ENCODE measurements at places on chromosomes 2 and 18. TPM values are rescaled to one million over a fixed set of nuclear protein-coding genes. Genes with fewer than 3 reads are reported as not detected.

DNA sequence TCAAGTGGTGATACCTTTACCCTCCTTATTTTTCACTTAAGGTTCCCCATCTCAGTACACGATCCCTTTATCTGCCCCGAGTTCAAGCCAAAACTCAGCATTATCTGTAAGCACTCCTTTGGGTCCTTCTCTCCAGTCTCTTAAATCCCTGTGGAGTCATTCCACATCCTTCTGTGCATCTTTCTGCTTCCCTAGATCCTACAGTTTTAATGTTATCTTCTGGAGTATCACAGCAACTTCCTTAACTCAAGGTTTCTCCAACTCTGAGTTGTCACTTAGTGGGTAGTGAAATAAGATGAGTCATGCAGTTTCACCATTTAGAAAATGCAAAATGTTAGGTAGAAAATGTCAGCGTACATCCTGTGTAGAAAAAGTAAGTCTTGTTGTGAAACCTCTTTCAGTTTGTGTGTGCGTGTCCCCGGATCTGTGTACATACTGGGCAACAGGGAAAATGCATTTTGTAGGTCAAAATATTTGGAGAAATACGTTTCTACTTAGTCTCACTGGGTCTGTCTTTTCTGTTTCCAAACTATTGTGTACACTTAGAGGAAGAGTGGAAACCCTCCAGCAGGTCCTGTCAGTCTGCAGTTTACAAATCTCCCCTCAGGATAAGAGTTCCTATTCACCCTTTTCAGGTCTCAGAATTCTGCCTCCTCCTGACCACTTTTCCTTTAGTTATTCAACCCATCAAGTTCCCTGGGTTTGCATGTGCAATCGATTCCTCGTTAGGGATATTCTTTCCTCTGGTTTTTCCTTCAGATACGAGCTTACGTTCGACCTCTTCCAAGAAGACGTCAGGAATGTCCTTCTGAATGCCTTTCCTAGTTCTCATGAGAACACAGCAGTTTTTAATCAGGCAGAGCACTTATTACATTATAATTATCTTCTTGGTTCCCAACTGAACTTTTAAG is 154.8 kb downstream of the TGIF1 start:
- DNase-seq, result peak; percentile 40

DNA sequence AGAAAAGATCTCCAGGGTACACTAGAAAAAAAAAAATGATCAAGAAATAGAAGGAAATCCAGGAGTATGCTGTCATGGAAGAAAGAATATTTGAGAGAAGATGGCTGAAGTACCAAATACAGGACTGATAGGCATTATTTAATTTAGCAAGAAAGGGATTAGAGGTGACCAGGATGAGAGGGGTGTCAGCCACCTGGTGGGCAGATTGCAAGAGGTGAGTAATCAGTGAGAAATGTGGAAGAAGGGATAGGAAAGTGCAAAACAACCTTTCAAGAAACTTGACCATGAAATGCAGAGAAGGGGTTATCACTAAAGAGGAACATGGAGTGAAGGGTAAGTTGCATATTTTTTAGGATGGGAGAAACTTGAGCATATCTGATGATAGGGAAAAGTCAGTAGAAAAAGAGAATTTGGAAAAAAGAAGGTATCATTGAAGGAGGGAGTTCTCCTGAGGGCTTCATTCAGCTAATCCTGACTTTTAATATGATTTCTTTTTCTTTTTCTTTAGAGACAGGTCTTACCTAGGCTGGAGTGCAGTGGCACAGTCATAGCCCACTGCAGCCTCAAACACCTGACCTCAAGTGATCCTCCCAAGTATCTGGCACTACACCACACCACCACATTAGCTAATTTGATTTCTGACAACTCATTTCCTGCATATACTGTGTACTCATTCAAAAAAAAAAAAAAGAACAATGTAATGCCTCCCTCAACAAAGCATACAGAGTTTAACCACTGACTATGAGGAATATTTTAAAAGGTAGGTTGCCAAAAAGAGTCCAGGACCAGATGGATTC is 101.3 kb downstream of the LRP2 start:
- no peak for DNase-seq

DSC1 gene
- not detected for total RNA-seq

POU3F3 gene
- not detected for total RNA-seq

DNA sequence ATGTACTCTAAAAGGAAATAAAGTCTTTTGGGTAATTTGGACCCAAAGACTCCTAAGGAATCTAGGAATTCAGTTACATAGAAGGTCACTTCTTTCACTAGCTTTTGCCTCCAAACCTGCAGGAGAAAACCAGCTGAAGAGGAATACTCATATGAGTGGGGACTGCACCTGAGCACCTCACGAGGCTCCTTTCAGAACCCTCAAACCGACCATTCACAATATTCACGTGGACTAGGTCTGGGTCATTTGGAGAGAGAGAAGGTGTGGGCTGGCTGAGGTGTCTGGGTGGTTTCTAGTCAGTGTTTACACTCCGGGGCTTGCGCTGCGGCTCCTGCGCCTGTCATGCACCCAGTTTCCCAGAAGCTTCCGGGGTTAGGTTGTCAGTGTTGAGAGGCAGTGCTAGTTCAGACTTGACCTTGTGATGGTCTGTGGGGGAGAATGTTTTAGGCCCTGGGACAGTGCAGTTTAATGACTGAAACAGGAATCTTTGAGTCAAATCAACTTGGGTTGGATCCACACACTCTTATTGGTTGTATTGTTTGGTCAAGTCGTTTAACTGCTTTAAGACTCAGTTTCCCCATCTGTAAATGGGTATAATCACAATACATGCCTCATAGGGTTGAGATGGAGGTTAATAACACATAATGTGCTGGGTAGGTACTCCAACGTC is 78.4 kb downstream of the LIMS1 start:
- DNase-seq, result no peak

CROCC2 gene
- not detected for total RNA-seq

ZSCAN30 gene
- total RNA-seq, result 12.8 TPM

DNA sequence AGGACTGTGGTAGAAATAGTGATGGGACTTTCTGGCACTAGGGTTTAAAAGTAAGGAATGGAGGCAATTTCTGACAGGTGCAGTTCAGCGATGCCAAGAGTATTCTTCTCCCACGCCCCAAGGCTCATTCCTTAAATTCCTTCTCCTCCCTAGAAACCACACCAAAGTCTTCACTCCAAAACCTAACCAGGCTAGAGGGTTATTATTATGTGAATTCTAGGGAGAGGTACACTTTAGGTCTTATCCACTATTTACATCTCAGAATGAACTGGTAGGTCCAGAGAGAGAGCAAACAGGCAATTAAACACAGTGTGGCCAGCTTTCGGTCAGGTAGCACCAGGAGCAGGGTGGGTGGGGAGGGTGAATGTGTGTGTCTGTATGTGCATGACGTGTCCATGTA is 11.4 kb downstream of the IL1F10 start:
- DNase-seq, result no peak

- DNase-seq, result no peak
Observed at GRCh38 chr18:57326718-57327323, 25.5 kb upstream of the ST8SIA3 start.

PDE11A gene
- 1.4 TPM for total RNA-seq

GRCh38 chr18:34220081-34220815 is 4.5 kb downstream of the NOL4 start:
- DNase-seq, result no peak

DNA sequence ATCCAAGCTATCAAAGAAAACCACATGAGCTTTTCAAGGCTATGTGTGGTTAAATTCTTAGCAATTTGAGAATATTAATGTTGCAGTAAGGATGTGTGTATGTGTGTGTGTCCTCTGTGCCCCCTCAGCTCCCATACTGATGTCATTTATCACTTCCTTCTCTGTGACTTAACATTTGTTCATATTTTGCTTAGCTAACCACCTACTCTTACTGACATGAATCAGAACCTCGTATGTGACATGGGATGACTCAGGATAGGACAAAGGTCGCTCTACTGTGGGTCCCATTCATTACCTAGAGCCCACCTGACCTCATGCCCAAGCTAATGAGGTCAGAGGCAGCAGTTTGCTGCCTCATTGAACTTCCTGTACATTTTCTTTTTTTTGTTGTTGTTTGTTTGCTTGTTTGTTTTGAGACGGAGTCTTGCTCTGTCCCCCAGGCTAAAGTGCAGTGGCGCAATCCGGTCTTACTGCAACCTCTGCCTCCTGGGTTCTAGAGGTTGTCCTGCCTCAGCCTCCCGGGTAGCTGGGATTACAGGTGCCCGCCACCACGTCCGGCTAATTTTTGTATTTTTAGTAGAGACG is 36.3 kb downstream of the MOGAT1 start:
- no peak for DNase-seq

SP5 gene
- total RNA-seq, result not detected

GRCh38 chr2:142347751-142348150 is 216.9 kb upstream of the LRP1B start:
- DNase-seq, result no peak

- DNase-seq, result no peak
Observed at GRCh38 chr2:38666556-38666910, 619 bp downstream of the GALM start.

DNA sequence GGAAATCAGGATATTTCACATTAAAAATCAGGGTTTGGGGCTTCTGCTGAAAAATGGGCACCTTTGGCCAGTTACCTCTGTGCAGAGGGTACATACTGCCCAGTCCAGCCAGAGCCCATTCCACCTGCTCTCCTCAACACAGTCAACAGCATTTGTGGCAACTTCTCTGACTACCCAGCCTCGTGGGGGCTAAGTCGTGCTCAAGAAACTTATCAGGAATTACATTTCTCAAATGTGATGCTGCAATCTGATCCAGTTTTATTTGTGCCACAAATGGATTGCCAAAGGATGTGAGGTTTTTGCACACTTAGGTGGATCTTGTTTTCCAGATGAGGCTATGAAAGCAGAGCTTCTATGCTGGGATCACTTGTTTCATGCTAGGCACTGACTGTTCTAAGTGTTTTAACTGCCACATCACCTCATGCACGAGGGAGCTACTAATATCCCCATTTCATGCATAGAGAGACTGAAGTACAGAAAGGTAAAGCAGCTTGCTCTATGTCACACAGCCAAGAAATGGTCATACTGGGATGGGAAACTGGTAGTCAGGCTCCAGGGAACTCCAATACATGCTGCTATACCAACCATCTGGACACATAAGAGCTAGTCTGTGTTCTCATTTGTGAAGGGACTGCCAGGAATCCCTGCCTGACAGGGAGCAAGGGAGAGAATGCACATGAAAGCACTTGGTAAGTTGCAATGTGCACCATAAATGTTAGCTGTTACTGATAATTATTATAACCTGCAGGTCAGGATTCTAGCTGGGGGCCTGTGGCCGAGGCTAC is 89.0 kb upstream of the HK2 start:
- no peak for DNase-seq

DNA sequence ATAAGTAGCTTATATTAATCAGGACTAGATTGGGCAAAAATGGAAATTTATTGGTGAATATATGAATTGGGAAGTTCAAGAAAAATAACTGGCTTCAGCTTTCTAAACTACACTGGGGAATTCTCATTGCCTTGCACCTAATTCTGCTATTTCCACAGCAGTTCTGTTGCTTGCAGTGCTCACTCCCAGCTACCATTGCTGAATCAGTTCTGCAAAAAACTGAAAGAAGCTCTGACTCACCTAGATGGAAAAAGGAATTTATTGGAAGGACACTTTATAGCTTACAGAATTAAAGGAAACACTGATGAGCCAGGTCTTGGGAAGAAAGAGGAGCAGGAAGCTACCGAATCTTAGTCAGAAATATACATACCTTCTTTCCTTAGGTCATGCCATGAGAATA is 60.3 kb upstream of the ACVR1 start:
- no peak for DNase-seq

DNA sequence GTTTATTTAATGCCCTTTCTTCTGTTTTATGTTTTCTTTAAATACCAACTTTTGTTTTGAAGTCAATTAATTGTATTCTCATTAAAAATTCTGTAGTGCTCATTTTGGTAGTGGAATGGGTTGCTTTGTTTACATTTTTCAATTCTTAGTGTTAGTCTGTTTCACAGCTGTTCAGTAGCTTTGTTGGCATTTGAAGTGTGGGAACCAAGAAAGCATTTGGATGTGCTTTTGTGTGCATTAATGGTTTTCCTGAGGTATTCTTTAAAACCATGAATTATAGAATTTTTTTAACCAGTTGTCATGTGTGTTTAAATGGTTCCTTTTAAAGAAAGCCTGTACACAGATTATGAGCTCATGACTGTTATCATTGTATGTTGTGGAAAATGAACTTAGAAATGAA is 19.7 kb downstream of the MIB1 start:
- no peak for DNase-seq

DNA sequence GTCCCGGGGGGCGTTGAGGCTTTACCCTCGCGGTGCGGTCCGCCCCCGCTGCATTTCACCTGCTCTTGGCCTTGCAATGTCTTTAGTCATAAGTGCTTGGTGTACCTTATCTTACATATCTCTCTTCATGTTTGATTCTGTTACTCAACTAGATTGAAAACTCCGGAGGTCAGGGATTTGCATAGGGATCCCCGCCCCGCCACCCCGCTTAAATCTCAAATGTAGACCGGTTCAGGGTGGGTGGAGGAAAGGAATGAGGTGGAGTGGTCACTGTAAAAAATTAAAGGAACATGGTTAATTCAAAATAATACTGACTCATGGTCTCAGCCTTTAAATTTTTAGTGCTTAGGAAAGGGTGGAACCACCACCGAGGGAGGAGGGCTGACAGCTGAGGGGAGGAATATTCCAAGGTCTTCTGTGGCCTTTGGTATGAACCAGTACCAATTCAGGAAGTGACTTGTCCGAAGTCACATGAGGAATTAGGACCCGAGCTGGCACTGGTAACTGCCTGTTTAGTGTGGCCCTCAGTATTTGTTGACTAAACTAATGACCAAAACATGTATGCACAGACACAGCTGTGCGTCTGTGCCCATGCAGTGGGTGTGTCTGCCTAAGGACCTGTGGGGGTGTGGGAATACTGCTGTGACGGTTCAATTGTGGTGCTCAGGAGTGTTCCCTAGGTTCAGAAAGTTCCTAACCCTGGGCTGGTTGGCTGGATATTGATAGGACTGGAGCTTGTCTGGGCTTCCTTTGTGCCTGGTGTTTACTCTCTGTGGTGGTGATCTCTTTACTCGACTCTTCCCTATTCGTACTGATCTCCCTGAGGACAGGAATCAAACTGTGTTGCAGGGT is 1.0 kb downstream of the PLEKHB2 start:
- DNase-seq, result no peak

SAG gene
- total RNA-seq, result not detected

DNA sequence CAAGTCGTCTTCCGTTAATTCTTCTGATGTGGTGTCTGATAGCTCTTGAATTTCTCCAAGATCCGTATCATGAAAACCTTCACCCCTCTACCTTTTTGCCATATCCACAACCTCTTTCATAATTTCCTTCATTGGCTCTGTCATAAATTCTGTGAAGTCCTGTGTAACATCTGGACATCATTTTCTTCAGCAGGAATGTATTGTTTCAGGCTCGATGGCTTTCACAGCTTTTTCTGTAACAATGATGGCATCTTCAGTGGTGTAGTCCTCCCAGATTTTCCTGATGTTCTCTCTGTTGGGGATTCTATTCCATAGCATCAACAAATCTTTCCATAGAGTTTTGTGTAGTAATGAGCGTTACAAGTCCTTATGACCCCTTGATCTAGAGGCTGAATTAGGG is 114.2 kb upstream of the EML6 start:
- DNase-seq, result no peak

- no peak for DNase-seq
Observed at GRCh38 chr18:62329691-62330454, 4.8 kb downstream of the TNFRSF11A start.

DNAJC5G gene
- total RNA-seq, result 0.19 TPM

- DNase-seq, result no peak
Observed at GRCh38 chr2:137700681-137701080, 263.6 kb upstream of the HNMT start.

GRCh38 chr2:145268931-145269330 is 749.0 kb upstream of the ZEB2 start:
- DNase-seq, result no peak

UGT1A4 gene
- total RNA-seq, result not detected

Measured in posterior vena cava (tissue), 2 donors.